ENCODE measurements at places on chromosomes 1 and 21.

- ATAC-seq = no peak
Measured at GRCh38 chr1:183831311-183831710, 26.4 kb downstream of the RGL1 start.

GRCh38 chr21:38950435-38951094 is 144.8 kb downstream of the ETS2 start:
- no peak for ATAC-seq

DNA sequence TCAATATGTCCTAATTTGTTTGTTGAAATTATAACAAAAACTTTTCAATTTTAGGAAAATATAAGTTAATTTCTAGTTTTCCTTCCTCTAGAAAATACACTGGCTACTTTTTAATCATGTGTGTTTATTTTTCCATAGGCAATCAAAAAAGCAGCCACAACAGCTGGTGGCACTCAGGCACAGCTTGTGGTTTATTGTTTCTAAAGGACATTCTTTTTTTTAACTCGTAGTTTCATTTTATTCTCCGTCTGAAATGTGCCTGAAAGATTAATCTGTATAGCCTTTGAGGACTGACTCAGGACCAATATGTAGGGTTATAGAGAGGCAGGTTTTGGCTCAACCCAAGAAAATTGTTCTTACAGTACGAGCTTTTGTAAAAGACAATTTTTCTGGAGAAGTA is 20.7 kb upstream of the STX12 start:
- ATAC-seq = no peak

GRCh38 chr21:41801321-41802197 is 34.7 kb upstream of the RIPK4 start:
- no peak for ATAC-seq

GRCh38 chr21:16794950-16795349 is 717.9 kb upstream of the CXADR start:
- ATAC-seq = no peak

Measured in motor neuron (in vitro differentiated cells).